ENCODE measurements at places on chromosomes 4 and X.

DNA sequence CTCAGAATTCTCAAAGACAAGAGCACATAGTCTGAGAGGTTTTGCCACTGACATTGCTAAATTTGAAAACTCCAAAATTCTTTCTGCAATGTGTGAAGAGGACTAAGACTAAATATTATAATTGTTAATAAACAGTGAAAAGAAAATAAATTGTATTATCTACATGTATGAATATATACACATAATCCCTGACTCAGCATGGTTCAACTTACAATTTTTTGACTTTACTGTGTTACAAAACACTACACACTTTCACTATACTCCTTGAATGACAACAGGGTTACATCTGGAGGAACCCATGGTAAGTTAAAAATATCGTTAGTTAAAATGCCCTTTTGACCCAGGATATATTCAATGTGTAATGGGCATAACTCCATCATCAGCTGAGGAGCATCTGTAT, 2017.2 kb upstream of the TENM3 start:
- DNase-seq = no peak

- no peak for DNase-seq
These were observed 72.4 kb upstream of the S100G start for GRCh38 chrX:16577483-16578029.

GRCh38 chrX:49862093-49862492, 17.2 kb upstream of the USP27X start:
- DNase-seq = no peak

GRCh38 chr4:151165205-151166000, 66.0 kb downstream of the RPS3A start:
- no peak for DNase-seq

- no peak for DNase-seq
These were observed 152.9 kb downstream of the COL4A6 start for GRCh38 chrX:108285356-108285755.

DNA sequence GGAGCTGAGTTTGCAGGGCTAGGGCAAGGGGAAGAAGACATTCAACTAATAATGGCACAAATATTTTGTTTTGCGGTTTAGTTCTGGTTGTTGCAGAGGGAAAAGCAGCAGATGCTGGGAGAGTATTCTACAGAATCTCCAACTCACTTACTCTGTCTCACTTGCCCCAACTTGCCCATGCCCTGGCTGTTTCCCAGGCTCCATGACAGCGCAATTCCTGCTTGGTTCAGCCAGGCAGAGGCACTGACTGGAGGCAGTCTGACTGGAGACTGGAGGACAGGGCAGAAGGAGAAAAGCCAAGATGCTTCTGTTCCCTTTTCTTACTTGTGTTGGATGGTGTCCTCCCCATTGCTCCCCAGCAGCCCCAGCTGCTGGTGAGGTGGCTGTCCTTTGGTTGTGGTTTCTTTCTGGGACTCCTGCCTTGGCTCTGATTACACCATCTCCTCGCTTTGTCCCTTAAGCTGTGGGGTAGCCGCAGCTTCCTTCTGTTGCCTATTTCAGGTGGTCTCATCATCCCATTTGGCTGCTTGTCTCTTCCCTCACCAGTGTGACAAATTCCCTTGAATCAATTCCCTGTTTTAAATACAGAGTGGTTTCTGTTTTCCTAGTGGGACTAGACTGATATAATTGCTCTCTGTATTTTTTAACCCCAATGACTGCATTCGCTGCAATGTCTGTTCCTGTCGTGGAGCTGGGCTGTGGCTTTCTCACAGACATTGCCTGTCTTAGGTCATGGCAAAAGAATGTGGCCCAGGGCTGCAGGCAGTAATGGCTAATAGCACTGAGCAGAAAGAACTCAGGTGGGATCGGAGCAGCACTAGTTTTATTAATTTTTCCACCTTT, 24.2 kb upstream of the RASL11B start:
- no peak for DNase-seq

- DNase-seq = no peak
These were observed 34.1 kb downstream of the HTRA3 start for GRCh38 chr4:8303485-8304281.
